ENCODE measurements at places on chromosomes 16 and 17.

DNA sequence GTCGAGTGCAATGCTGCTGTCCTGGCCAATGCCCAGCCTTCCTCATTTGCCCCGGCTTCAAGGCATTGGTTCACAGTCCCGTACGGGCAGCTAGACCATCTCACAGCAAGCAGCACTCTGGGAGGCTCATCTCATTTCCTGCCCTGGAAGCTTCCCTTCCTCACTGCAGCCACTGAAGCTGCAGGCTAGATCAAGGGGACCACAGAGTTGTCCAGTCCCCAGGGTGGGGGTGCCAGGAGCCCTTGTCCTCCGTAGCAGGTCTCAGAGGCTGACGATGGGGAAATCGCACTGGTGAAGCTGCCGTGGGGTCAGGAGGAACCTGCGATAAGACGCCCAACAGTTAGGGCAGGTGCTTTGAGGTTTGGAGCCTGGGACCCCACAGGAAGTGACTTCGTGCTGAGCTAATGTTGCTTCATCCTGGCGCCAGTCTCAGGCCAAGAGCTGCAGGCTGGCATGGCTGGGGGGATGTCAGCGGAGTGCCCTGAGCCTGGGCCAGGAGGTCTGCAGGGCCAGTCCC is at the start of gene SPNS3:
SPNS3 (plus strand) TSS at position 426 of the 517 bp plus-strand sequence; CDS start at position 454, 28 bp downstream.
- DNase-seq: no peak

DNA sequence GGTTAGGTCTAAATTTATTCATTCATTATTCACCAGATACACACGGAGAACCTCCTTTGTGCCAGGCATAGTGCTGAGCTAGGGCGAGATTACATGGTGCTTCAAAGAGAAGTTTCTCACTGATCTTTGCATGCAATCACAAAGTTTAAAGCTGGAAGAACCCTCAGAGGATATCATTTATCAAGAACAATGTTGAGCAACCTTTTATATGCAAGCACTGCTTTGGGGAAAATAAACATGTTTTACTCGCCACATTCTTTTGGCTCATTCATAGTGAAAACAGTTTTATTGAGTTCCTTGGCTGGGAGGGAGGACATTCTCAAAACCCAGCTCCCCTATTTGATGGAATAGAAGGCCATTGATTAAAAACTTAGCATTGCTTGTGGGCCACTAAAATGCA is 49.8 kb upstream of the XYLT1 start:
- no peak for DNase-seq

DNA sequence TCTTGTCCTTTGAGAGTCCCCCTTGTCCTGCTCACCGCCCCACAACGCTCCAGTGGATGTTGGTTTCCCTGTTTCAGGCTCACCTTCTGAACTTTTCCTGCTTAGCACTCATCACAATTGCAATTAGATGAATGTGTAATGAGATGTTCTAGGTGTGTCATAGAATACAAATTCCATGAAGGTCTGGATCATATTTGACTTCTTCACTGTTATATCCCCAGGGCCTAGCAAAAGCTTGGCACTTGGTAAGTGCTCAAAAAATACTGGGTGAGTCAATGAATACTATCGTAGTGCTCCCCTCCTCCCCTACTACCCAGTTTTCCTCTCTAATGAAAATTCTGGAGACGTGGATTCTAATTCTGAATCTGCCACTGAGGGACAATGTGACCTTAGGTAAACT is 33.1 kb downstream of the DNAH3 start:
- DNase-seq: no peak

DNA sequence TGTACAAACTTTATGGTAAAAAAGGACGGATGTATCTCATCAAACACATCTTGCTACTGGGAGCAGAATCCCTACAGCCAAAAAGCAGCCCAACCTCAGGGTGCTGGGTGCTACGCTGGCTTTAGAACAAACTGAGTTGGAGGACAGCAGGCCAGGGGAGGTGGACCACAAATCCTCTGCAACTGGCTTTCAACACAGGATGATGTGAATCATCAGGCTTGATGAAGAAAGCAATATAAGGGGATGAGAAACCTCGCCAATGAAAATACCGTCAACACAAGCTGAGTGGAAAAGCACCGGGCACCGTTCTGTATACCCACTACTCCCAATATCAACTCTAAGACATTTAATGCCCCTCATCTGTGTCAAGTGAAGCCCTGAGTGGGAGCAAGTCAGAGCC is 14.3 kb downstream of the HBQ1 start:
- no peak for DNase-seq

DNA sequence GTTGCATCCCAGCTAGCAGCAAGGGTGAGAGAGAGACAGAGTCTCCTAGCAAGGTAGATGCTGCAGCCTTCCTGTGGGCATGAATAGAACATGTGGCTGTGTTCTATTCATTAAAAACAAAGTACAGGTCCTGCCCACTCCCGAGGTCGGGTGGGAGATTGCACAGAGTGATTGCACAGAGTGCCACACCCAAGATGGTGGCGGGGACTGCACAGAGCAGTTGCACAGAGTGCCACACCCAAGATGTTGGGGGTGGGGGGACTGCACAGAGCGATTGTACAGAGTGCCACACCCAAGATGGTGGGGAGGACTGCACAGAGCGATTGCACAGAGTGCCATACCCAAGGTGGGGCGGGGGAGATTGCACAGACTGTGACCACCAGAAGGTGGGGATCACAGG is 410.8 kb upstream of the EEF2KMT start:
- DNase-seq: no peak

DNA sequence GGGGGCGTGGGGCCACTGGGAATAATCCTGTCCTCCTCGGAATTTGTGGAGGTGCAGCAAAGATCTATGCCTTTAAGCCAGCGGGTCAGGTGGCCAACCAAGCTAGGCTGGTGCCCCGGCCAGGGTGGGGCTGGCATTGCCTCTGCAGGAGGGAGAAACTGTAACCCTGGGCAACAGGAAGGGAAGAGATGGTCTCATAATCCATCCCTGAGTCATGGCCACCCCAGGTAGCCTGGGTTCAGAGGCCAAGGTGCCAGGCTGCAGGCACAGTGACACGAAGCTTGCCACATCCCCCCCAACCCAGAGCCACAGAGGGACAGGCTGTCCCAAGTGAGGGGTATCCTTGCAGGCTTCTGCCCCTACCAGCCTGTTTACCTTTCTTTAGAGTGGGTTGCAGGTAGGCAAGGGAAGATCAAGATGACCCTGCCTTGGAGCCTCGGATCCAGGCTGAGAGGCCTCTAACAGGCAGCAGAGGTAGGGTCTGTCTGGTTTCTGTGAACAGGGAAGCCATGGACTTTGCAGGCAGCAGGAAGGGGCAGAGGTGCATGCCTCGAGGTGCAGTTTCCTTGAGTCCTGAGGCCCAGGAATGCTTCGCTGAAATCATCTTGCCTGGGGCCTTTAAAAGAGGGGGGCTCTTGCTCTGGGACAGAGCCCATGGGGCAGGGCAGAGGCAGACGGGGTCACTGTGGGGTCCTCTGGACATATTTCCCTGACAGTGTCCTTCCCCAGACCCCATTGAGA is 4.0 kb downstream of the LASP1 start:
- no peak for DNase-seq

DNA sequence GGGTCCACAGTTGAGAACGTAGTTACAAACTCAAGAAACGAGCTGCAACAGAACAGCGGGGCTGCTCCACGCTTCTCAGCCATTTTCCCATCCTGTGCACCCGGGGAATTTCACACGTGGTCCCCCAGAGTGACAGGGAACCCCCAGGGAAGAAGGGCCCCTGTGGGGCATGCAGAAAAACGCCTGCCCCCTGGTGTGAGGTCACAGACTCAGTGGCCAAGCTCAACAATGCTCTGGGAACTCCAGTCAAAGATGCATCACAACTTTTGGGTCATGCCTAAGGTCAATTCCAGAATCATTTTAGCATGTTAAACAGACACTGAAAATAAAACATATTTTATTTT is 115.4 kb downstream of the ZNF778 start:
- no peak for DNase-seq

- DNase-seq: no peak
Observed at GRCh38 chr16:56800355-56800754, 64.7 kb upstream of the SLC12A3 start.

GRCh38 chr17:57588086-57588485 is 157.0 kb downstream of the CCDC182 start:
- DNase-seq: no peak

GRCh38 chr16:87457709-87458423 is 35.0 kb downstream of the ZCCHC14 start:
- no peak for DNase-seq

GRCh38 chr17:34837876-34838478 is 123.3 kb downstream of the CCT6B start:
- DNase-seq: no peak

DNA sequence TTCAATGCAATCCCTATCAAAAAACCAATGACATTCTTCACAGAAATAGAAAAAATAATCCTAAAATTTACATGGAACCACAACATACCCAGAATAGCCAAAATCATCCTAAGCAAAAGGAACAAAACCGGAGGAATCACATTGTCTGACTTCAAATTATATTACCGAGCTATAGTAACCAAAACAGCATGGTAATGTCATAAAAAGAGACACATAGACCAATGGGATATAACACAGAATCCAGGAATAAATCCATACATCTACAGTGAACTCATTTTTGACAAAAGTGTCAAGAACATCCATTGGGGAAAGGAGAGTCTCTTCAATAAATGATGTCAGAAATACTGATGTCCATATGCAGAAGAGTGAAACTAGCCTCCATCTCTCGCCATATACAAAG is 105.8 kb upstream of the CORO6 start:
- no peak for DNase-seq

DNA sequence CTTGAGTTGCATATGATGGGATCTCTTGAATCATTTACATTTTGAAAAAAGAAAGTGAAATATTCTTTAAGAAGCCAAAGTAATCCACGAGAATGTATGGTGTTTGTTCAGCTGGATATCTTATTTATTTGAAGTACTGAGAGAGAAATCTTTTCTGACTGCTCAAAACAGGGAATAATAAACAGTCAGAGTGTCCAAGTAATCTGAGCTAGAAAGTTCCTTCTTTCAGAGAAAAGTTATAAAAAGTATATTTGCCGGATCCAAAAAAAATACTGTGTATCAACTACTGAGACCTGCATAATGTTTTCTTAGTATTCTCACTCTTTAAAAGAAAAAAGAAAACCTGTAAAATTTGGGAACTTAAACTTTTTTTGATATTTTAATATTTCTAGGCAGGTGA is 350.8 kb downstream of the WWOX start:
- no peak for DNase-seq

DNA sequence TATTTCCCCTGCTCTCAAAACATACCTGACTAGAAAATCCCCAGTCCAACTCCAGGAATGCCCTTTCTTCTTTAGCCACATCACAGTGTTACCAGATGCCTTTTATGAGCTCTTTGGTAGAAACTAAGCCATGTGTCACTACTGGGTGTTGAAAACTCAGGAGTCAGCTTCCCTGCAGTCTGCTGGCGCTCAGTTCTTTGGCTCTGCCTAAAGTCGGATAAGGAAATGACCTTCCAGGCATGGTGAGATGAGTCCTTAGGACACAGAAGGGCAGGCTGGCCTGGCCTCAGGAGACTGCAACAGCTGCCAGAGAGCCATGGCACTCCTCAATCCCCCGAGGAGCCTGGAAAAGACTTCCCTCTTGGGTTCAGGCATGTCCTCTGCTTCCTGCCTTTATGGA is 89.1 kb downstream of the CDH13 start:
- no peak for DNase-seq

GRCh38 chr17:19720631-19721426 is 4.4 kb upstream of the SLC47A2 start:
- no peak for DNase-seq

GRCh38 chr17:64236827-64237403 is 26.1 kb downstream of the TEX2 start:
- DNase-seq: no peak

- DNase-seq: no peak
Observed at GRCh38 chr17:35900708-35901480, 20.7 kb upstream of the CCL5 start.

- no peak for DNase-seq
Observed at GRCh38 chr16:22325598-22326368, 28.6 kb downstream of the POLR3E start.

- DNase-seq: no peak
Observed at GRCh38 chr16:1393613-1394176, 20.8 kb downstream of the UNKL start.

GRCh38 chr17:9241371-9241712 is 220.0 kb downstream of the NTN1 start:
- DNase-seq: no peak

DNA sequence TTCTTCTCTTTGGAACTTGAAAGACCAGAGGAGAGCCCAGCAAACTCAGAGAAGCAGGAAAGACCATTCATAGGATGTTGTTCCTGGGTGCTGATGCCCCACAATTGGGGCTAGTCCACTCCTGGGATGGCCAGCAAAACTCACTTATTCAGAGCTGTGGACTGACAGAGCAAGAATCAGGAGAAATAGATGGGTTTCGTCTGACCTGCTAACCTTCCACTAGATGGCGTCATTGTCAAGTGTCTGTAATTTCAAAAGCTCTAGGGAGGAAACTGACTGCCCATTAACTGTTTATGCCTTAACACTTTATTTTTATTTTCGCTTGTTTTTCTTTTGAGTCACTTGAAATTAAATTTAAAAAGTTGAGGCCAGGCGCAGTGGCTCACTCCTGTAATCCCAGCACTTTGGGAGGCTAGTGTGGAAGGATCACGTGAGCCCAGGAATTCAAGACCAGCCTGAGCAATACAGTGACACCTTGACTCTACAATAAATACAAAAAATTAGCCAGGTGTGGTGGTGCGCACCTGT is 28.7 kb upstream of the MILR1 start:
- DNase-seq: no peak

DNA sequence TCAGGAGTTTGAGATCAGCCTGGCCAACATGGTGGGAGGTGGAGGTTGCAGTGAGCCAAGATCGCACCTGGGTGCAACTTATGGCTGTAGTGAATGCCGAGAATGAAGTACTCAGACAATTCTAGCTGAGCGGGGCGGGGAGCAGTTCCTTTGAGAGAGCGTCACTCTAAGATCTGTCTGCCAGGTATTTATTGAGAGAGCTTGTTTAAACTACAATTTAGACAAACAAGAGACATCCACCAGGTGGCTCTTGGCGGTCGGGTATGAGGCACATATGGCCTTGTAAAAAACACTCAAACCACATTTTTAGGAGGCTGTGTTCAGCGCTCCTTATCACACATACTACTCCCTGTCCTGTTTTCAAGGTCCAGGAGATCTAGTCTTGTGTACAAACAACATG is 40.6 kb upstream of the CDH1 start:
- DNase-seq: no peak

DNA sequence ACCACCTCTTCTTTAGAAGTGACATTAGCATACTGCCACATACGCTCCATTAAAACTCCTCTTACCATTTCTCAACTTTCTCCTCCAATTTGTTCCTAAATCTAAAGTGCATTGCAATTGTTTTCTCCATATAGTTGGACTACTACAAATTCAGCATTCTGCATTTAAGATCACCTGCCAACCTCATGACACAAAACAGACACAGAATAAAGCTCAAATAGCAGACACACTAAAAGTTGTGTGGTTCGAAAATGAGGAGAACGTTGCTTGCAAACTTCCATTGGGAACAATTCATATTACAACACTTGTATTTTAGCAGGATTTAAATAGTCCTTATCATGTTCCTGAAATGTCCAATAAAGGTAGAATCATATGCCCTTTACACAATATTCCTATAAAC is 14.5 kb downstream of the ARHGAP17 start:
- no peak for DNase-seq

GRCh38 chr16:11576427-11577289 is 10.1 kb downstream of the LITAF start:
- no peak for DNase-seq
